Activated naive CD4-positive, alpha-beta T cell (primary cell): ENCODE measurements at places on chromosomes 2 and 18.

DNA sequence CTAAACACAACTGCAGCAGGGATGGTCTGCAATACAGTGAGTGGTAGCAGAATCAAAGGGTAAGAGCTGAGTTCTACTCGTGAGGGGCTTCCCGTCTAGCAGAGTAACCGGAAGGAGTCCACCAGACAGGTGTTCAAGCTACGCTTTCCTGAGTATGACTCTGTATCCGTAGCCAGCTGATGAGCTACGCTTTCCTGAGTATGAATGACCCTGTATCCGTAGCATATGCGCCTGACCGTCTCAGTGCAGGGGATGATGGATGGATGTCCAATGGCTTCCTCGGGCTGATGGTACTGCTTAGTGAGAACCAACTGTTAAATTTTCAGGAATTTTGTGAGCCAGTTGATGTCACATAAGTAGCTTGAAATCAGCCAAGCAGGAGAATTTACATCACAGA is 244.1 kb upstream of the MYT1L start:
- no peak for DNase-seq

- DNase-seq = no peak
These were observed 504.2 kb downstream of the EIPR1 start for GRCh38 chr2:2873450-2873811.

DNA sequence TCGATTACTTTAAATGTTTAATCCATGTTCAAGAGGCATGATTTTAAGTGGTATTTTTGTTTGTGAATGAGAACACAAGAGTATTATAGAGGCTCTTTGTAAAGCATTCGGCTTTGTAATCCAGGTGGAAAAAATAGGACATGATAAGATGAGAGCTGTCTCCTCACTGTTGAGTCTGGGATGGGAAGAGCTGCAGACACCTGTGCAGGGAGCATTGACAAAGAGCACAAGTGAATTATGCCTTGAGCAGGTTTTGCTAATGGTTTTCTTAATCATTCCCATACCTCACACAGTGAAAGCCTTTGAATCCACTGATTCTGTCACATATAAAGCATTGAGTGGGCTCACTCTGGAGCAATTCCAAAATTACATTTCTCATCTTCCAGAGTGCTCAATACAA is 9.6 kb downstream of the COL6A3 start:
- DNase-seq = no peak

- no peak for DNase-seq
These were observed 74.0 kb downstream of the FRZB start for GRCh38 chr2:182792441-182792840.

DNA sequence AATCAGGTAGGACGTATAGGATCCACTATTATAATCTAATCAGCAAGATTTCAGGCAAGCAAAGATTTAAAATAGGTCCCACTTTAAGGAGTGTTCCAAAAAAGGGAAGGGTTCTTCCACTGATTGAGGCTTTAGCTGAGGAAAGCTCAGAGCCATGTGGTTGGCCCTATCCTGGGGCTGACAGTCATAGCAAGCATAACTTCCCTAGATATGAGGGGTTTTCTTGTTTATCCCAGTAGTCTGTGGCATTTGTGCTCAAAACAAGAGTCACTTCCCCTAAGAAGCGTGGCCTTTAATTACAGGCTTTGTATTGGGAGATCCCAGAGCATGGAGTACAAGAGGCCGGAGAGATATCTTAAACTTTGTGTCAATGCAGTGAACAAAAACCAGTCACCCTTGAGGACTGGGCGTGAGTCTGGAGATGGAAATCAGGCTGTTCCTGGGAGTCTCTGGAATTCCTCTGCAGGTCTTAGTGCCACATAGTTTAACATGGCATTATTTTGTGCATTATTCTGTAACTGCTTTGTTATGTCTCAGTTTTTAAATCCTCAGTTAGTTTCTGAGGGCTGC is 136.9 kb upstream of the FBXO11 start:
- no peak for DNase-seq

GRCh38 chr18:50870138-50870845 is 8.6 kb upstream of the ME2 start:
- no peak for DNase-seq

GRCh38 chr2:186675380-186675779 is 18.5 kb upstream of the FAM171B start:
- no peak for DNase-seq

DNA sequence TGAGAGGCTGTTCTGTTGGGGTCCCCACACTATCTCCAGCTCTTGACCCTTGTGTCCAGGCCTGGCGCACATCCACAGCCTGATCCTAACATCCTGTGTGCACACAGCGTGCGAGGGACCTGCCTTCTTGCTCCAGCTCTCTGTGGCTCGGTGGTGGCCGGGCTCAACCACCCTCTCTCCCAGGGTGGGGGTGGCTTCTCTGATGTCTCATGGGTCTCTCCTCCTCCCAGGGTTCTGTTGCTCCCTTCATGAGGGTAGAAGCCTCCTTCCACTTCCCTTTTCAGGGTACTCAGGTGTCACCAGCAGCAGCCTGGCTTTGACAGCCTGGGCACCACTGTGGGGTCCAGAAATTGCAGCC is 196.9 kb upstream of the RAB6C start:
- DNase-seq = no peak

DNA sequence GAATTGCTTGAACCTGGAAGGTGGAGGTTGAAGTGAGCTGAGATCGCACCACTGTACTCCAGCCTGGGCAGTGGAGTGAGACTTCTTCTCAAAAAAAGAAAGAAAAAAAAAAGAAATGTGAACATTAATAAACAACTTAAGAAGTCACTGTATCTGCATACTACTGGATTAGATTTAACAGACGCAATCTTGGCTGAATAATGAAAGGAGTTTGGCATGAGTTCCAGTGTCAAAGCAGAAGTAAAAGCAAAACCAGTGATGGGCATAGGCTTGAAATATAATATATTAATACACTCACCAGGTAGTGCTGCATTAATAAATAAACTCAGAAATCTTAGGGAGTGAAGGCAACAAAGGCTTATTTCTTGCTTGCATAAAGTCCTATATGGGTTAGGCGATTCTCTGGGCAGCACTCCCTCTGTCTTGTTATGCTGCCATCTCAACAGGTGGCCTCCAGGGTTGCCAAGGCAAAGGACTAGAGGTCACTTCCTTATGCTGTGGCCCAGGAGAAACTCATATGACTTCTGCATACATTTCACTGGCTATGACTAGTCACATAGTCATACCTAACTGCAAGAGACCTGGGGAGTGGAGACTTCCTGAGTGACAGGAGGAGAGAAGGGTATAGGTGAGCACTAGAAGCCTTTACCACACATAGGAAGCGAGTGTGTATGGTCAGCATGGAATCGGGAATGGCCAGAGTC is 296.2 kb upstream of the SPRED2 start:
- DNase-seq = no peak

DNA sequence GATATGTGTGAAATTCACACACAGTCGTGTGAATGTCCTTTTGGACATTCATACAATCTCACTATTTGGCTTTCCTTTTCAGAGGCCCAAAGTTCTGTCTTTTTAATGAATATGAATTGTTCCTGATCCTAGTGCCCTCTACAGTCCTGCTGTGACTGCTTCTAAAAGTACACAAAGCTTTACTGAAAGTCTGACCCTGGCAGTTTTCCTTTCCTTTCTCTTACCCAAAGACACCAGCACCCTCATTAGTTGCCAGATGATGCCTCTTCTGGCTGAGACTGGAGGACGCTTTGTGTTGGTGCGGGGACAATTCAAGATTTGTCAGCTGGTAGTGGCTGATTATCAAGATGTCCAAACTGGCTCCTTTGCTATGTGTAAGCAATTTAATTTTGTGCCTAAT is 81.8 kb upstream of the CDCA7 start:
- DNase-seq = no peak

DNA sequence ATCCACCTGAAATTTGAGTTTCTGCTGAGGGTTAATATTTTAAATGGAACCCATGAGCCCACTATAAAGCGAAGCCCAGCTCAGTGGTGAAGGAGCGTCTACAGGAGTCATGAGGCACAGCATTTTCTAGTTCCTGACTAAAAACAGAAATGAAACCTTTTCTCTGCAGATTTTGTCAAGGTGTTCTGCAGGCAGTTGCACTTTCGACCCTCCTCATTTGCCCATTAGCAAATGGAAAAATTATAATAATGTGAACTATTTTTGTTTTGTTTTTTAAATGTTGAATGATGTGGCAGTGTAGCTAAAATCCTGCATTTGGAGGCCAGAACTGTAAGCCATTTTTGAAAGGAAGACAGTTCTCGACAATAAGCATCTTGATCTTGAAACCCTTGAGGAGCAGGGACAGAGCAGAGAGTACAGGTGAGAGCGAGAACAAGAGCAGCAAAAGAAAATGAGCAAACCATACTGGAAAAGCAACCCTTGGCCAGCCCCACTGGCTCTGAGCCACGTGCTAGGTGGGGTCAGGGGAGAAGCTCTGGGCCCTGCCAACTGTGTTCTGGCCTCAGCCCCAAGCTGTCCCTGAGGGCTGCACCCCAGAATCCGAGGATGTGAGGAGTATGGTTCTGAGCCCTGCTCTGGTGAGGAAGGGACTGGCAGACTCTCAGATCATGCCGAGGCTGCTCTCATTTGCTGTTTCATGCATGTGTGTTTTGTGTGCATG is 26.4 kb upstream of the COPS8 start:
- no peak for DNase-seq
